ENCODE measurements at places on chromosomes 3 and 15.

DNA sequence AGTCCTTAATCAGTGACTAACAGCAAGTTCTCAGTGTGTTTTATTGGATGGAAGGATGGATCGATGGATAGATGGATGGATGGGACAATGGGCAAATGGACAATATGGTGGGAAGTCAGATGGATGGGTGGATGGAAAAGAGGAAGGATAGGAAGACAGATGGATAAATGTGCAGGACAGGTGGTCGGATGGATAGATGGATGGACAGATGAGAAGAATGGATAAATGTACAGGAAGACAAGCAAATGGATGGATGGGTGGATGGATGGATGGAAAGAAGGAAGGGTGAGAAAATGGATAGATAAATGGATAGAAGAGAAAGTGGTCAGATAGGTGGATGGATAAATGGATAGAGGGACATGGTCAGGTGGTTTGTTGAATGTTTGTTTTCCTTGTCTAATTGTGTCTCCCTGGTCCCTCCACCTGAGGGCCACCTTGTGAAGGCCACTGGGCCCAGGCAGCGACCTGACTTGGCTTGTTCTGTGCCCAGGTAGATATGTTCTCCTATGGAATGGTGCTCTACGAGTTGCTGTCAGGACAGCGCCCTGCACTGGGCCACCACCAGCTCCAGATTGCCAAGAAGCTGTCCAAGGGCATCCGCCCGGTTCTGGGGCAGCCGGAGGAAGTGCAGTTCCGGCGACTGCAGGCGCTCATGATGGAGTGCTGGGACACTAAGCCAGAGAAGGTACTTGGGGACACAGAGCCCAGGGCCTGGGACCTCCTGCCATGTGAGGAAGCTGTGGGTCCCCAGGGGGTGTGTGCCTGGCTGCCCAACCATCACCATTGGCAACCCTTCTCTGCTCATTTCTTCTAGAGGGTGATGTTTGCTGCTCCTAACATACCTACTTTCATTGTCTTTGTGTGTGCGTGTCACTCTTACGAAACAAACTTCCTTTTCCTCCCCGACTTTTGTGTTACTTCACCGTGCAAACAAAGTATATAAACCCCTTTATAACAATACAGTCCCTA is 137.5 kb downstream of the LRRK1 start:
- no peak for DNase-seq

DNA sequence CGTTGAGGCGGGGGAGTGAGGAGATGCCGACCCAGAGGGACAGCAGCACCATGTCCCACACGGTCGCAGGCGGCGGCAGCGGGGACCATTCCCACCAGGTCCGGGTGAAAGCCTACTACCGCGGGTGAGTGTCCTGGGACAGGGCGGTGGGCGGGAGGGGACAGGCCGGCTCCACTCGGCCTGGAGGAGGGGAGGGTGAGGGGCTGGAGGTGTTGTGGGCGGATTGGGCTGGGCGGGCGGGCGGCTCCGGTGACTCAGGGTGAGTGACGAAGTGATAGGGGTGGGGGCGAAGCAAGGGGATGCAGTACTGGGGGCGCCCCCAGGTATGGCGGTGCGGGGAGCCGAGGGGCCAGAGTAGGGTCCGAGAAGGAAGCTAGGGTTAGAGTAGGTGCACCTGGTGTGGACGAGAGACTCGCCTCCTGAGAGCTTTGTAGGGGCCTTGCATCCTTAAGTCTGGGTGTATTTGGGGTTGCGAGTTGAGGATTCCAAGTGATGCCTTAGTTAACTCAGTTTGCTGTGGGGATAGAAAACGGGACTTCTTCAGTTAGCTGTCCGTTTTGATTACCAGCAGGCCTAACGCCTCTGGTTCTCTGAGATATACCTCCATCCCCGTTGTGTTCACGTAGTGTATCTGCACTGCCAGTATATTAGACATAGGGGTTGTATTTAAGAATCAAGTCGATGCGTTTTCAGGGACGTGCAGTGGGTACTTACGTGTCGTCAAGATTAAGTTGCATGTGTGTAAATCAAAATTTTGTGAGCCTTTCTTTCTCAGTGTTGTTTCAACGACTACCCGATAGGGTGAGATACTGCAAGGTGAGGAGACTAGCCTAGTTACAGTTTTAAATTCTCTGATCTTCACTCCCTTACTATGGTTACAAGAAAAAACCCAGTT is 670 bp downstream of the PRKCI start:
- peak; percentile 5 for DNase-seq

DNA sequence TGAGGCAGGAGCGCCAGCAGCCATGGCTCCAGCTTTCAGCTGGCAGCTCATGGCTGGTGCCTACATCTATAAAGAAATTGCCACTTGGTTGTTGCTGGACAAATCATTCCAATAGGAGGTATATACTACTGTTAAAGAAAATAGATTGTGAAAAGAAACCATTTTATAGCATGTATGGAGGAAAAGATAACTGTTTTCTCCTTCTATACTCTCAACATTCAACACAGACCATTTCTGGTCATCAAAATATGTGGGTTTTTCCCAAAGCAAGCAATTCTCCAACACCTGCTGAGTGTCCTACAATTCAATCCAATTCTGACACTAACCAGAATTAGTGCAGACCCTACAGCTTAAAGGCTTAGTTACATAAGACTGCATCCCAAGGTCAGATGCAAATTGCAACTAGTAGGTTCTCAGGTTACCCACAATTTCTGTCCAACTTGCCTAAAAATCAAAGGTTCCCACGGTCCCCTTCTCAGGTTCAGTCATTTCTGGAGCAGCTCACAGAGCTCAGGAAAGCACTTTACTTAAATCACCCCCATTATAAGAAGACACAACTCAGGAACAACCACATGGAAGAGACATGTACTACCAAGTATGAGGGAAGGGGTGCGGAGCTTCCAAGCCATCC is 42.4 kb upstream of the STRIT1 start:
- DNase-seq, result no peak

DNA sequence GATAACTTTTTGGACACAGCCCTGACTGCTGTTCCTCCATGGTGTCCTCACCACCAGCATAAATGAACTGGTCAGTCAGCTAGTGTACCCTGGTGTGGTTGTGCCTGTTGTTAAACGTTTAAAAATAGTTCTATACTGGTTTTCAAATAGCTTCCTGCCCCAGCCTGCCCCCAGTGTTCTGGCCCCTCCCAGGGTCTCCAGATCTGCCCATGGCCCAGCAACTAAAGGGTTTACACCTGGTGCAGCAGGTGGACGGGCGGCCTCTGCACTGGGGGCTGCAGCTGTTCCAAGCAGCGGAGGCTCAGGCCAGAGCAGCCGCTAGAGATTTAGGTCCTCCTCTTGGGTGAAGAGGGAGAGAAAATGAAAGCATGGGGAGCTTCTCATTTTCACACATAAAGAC is 6.1 kb upstream of the NR2E3 start:
- no peak for DNase-seq

GRCh38 chr3:60916546-60916945 is 334.7 kb downstream of the FHIT start:
- DNase-seq, result no peak

DNA sequence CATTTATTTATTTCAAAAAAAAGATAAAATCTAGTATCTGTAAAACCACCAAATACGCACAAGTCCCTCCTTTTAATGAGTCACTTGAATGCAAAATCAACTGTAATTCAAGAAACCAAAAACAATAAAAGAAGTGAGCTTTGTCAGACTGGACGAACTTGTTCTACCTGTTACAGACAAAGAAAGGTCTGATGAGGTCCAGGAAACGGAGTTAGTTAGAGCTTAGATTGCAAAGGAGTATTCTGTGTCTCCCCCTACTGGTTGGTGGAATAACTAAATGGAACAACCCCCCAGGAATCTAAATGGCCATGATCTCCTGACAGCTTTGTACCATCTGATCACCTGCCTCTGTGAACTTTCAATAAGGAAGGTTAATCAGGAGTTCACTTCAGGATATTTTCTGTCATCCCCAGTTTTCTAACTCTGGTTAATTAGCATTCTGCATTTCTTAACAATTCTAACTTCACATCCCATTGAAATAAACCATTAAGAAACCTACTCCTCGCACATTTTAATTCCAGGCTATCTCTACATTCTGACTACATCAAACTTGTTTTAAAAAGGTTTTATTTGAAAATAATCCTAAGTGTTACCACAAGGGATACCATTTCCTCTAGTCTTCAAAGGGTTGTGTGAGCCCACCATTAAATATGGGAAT is 333.0 kb upstream of the SATB1 start:
- DNase-seq, result no peak
